ENCODE measurements at places on chromosomes 7 and 10.

GRCh38 chr10:33441561-33441960 is 107.1 kb upstream of the NRP1 start:
- DNase-seq = peak; percentile 58

- DNase-seq = no peak
Measured at GRCh38 chr7:120091807-120092206, 181.2 kb upstream of the KCND2 start.

GRCh38 chr7:27492224-27492623 is 170.5 kb downstream of the HIBADH start:
- DNase-seq = no peak

DNA sequence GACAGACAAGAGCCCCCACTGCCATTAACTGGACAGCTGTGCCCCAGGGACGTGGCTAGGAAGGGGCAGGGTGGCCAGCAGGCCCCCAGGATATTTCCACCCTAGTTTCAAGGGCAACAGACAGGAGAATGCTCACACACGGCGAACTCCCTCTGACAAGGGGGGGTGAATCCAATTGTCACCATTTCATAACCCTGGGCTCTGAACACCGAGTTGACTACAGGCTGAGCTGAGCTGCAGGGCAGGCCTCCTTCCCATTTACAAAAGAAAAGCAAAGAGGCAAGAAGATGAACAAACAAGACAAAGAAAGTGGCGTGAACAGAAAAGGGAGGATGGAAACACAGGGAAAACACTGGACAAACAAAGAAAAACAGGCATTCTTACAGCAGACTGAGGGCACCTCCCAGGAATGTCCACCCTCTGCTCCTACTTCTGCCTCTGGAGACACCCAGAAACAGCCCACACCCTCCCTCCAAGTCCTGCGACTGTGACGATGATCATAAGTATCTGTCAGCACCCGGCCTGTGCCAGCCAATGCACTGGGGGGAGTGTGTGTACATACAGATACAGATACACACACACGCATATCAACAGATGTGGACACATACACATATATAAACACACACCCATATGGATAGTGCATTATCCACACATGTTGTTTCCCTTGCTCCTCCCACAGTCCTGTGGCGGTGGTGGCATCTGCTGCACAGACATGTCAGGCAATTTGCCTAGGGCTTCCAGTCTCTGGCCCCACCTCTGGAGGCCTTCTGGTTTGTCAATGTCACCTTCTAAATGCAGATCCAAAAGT is 66.2 kb downstream of the FAM53B start:
- DNase-seq = no peak

DNA sequence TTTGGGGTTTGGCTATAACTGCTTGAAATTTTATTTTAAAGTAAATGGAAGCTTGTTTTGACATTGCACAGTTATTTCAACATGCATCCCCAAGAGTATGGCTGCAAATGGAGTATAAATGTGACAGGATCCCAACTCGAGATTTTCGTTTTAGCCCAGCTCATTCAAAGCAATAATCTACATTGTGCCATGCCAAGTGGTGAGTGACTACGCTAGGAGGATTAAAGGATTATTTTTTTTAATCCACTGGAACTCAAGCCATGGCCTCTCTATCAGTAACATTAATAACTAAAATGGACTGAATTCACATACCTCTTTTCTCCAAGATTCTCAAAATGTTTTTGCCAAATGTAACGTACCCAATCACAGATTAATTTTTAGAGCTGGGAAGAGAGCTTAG is 60.6 kb upstream of the AUTS2 start:
- no peak for DNase-seq

DNA sequence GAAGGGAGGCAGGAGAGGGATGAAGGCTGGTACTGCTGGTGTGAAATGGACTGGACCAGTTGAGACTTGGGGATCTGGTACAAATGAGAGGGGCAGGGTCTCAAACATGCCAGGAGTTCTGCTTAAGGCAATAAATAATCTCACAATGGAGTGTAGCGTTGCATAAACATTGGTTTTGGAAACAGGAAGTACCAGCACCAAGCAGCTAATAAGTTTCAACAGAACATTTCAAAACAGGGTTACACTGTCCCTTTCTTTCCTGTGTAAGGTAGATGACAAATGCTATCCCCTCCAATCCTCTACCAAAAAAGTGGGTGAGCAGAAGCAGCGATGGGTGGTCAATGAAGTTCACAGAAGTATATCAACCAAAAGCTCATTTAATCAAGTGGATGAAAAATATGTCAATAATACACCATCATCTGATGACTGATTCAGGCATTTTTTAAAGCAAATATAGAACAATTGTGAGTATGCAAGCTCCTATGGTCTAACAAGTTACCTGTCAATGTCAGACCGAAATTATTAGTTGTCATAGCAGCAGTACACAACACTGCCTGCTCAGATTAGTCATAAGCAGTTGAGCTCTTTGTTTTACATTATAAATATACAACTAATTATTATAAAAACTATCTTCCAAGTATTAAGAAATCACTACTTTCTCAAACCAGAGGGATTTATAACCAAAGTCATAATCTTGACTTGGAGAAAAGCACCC is 220.0 kb downstream of the FAM107B start:
- peak; percentile 71 for DNase-seq

- peak; percentile 98 for DNase-seq
Measured at GRCh38 chr10:132724446-132724845, 61.5 kb downstream of the NKX6-2 start.

DNA sequence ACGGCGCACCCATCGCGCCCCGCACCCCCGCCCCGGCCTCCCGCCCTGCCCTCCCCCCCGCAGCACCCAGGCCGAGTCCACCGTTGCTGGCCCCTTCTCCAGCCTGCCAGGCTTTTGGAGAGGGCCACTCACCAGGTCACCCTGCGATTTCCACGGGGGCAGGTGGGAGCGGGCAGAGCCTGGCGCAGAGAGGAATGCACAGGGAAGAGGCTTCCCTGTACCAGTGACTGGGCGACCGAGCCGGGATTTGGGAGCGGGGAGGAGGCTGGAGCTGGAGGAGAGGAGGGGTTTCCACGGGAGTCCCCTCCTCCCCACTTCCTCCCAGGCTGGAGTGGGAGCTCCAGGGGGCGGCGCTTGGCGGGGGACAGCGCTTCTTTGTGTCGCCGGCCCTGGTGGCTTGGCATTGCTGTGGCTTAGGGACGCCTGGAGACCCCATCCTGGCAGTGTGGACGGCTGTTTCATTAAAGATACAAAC is 19.3 kb downstream of the TCAF1 start:
- no peak for DNase-seq

DNA sequence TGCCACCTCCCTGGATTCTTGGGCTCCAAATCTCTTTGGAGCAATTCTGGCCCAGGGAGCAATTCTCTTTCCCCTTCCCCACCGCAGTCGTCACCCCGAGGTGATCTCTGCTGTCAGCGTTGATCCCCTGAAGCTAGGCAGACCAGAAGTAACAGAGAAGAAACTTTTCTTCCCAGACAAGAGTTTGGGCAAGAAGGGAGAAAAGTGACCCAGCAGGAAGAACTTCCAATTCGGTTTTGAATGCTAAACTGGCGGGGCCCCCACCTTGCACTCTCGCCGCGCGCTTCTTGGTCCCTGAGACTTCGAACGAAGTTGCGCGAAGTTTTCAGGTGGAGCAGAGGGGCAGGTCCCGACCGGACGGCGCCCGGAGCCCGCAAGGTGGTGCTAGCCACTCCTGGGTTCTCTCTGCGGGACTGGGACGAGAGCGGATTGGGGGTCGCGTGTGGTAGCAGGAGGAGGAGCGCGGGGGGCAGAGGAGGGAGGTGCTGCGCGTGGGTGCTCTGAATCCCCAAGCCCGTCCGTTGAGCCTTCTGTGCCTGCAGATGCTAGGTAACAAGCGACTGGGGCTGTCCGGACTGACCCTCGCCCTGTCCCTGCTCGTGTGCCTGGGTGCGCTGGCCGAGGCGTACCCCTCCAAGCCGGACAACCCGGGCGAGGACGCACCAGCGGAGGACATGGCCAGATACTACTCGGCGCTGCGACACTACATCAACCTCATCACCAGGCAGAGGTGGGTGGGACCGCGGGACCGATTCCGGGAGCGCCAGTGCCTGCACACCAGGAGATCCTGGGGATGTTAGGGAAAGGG is 913 bp downstream of the NPY start:
- DNase-seq = no peak

DNA sequence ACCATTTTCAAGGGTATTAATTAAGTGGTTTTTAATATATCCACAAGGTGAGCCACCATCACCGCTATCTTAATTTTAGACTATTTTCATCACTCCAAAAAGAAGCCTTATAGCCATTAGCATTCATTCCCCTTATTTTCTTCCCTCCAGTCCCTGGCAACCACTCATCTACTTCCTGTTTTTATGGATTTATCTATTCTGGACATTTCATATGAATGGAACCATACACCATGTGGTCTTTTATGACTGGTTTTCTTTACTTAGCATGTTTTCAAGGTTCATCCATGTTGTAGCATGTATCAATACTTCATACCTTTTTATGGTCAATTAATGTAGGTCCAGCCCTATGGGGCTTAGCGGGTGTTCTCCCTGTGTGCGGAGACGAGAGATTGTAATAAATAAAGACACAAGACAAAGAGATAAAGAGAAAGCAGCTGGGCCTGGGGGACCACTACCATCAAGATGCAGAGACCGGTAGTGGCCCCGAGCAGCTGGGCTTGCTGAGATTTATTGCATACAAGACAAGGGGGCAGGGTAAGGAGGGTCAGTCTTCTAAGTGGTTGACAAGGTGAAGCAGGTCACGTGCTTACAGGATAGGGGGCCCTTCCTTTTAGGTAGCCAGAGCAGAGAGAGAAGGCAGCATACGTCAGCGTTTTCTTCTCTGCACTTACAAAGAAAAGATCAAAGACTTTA is 14.6 kb downstream of the WBP1L start:
- no peak for DNase-seq

Data from NB4 (cell line).